NCI-H226 (cell line): ENCODE measurements at places on chromosomes 11 and 22.

DNA sequence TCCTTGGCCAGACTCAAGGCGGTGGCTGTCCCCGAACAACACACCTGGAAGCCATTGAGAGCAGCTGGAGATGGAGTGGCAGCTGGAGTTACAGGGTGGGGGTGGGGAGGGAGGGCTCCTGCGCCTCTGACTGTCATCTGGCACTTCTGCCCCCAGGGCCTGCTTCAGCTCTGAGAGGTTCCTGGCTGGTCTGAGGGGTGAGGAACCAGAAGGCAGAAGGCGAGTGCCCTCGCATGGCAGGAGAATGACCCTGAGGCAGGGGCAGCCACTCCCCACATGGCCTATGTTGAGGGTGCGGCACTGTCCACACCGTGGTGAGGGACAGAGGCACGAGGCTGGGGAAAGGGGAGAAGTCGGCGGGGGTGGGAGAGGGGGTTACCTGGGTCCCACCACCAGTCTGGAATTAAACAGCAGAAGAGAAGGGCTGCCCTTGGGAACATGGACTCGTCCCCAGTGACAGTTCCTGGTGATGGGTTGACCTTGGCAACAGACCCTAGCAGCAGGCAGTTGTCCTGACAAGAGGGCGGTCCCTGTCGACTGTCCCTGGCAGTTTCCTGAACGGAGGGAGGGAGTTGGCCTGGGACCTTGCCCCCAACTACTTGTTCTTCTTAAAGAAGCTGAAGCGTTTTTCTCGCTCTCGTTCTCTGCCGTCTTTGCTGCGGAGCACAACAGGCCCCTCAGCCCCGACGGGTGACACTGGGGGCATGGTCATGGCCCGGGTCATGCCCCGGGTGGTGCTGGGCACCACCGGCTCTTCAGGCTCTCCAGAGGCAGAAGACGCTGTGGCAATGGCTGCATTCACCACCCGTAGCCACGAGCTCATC, 7.8 kb upstream of the RBM4B start:
- DNase-seq, result no peak

- DNase-seq, result no peak
Measured at GRCh38 chr11:71147331-71147730, 105.0 kb downstream of the SHANK2 start.

GRCh38 chr22:18075720-18076497, 1.9 kb upstream of the PEX26 start:
- peak; percentile 45 for DNase-seq

DNA sequence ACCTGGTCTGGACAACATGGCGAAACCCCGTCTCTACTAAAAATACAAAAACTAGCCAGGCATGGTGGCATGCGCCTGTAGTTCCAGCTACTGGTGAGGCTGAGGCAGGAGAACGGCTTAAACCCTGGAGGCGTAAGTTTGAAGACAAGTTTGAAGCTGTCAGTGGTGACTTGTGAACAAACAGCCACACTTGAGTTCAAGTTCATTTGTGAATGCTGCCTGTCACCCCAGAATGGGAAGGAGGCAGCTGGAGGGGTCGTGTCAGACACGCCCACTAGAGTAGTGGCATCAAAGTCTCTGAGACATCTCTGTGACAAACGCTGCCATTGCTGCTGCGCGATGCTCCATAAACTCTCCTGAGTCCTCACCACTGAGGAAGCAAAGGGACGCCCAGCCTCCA, 74.2 kb downstream of the DGCR2 start:
- no peak for DNase-seq

GRCh38 chr11:59528711-59529110, 17.4 kb downstream of the OR4D9 start:
- no peak for DNase-seq
